Cerebellum (tissue), 4 donors: ENCODE measurements at places on chromosomes 13 and 19.

- no peak for DNase-seq
These were observed at the start of gene GRIN3B for GRCh38 chr19:1000095-1000494. GRIN3B (plus strand) TSS chr19:1000419; CDS start chr19:1000438, 19 bp downstream.

DNA sequence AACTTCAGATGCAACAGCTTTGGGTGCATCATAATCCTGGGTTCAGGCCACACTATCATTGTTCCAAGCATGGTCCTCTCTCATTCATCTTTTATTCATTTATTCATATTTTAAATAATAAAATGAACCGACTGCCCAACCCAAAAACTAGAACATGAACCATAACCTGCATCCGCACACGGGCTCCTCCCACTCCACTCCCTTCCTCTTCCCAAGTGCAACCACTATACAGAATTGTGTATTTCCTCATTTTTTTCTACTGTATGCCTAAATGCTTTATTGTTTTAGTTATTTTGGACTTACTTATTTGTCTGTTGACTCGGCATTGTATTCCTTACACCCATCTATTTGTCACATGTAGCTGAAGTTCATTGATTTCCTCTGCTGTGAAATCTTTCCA lies 30.7 kb upstream of the POMP start:
- no peak for DNase-seq

- no peak for DNase-seq
These were observed 48.4 kb downstream of the ZNRF4 start for GRCh38 chr19:5503598-5503997.

- no peak for DNase-seq
These were observed 57.1 kb downstream of the SIPA1L3 start for GRCh38 chr19:37964109-37964508.

- no peak for DNase-seq
These were observed 207.9 kb upstream of the UFM1 start for GRCh38 chr13:38141792-38142191.

GRCh38 chr13:109180905-109181425 lies 551.6 kb downstream of the MYO16 start:
- no peak for DNase-seq

GRCh38 chr13:87172166-87172835 lies 498.9 kb upstream of the SLITRK5 start:
- DNase-seq: no peak

- DNase-seq: no peak
These were observed 213.6 kb downstream of the RGCC start for GRCh38 chr13:41670873-41671443.

GRCh38 chr19:54670576-54671357 lies 8.0 kb downstream of the LILRB4 start:
- DNase-seq: no peak

DNA sequence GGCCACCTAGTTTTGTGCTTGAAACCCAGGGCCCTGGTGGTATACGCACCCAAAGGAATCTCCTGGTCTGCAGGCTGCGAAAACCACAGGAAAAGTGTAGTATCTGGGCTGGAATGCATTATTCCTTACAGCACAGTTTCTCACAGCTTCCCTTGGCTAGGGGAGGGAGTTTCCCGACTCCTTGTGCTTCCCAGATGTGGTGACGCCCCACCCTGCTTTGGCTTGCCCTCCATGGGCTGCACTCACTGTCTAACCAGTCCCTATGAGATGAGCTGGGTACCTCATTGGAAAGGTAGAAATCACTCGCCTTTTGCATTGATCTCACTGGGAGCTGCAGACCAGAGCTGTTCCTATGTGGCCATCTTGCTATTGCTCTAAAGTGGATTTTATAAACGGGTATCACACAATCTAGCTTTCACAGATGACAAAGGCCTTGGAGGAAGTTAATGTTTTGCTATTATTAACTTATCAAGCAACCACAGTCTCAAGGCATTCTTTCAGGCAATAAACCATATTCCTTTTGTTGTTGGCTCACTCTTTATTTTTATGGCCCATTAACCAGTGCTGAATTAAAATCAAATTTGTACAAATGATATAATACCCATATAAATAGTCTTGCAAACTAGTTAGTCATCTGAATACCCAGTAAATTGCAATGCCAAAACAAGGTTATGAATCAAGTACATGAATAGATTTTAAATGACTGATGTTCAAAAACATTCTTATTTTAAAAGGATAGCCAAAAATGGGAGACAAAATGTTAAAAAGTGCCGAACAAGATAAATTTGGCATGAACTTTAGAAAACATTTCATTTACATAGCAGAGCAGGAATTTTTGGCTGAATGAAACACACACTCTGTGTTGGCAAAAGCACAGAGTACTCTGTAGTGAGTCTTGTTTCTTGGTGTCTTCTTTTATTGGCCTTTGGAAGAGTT lies 475.4 kb upstream of the ARGLU1 start:
- DNase-seq: no peak

DNA sequence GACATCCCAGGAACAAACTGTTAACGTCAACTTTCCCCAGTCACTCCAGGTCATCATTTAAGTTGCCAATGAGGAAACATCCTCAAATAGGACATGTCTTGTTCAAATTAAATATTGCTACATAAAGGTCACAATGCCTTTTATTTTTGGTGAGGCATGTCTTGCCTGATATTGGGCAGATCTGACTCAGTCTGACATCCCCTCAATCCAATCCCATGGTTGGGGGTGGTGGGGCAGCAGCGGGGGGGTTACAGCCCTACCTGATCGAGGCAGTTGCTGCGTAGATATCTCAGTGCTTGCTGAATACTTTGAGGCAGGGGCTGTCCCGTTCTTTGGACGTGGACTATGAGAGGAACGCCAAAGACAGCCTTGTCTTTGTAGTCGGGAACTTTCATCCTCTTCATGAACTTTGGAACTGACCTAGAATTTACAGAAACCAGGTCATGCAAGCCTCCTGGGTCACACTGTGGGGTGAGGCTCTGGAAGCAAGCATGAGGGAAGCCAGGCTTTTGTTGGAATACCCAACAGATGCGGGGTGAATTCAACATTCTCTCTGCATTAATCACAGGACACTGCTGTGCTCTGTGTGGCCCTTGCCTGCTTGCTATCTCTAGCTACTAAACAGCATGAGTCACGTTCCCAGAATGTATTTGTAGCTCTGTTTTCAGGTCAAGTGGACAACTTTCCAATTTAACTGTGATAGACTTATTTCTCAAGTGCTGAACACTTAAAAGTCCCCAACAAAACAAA lies 109.8 kb downstream of the KL start:
- DNase-seq: no peak

GRCh38 chr19:55690109-55690768 lies 15.2 kb downstream of the EPN1 start:
- no peak for DNase-seq
